ENCODE measurements at places on chromosomes 11 and 22.

DNA sequence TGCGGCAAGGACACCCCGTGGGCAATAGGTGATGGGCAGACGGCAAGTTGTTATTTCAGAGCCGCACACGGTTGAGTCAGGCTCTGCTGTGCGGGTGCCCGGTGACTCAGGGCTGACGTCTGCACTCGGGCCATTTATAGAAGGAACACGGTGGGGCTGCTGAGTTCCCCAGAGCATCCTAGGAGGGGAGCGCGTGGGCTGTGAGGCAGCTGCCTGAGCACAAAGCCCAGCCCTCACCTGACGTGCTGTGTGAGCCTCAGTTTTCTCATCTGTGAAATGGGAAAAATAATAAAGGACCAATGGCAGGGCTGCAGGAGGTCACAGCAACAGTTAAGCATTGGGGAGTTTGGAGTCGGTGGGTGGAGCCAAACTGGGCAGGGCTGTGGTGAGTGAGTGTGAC lies 11.3 kb upstream of the RHOD start:
- peak; percentile 95 for DNase-seq

DNA sequence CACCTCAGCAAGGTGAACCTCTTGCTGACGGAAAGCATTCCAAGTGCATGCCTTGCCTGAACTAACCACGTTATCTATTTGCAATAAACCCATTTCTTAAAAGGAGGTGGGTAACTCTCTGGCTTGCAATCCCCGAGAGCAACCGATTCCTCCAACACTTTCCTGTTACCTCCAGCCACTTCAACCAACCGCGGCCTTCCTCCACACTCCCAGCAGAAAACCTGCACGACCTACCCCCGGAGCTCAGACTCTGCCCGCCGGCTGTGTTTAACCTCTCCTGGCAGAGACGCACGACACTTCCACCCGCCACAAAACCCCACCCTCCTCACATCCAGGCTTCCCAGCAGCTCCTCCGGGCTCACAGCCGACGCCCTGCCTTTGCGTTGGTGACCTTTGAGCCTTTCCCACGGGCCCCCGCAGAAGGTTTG lies 708 bp downstream of the SCO2 start:
- peak; percentile 65 for DNase-seq

DNA sequence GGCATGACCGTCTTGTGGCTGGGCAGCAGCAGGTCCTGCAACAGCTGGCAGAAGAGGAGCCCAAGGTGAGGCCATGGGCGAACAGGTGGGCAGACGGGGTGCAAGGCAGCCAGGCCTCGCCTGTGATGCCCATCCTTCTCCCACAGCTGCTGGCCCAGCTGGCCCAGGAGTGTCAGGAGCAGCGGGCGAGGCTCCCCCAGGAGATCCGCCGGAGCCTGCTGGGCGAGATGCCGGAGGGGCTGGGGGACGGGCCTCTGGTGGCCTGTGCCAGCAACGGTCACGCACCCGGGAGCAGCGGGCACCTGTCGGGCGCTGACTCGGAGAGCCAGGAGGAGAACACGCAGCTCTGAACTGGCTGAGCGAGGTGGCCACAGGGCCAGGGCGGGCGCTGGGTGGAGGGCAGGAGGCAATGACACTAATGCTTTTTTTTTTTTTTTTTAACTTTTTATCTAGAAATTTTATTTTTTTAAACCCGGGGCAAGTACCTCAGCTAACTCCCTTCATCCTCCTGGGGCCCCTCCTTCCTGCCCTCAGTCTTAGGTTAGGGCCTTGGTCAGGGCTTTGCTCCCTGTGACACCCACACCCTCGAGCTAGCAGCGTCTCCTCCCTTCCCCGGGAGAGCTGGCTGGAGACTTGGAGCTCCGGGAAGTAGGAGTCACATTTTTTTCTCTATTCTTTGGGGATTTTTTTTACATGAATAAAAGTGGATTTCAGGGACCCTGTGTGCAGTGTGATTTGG lies 16.0 kb downstream of the PLCB3 start:
- peak; percentile 48 for DNase-seq

DNA sequence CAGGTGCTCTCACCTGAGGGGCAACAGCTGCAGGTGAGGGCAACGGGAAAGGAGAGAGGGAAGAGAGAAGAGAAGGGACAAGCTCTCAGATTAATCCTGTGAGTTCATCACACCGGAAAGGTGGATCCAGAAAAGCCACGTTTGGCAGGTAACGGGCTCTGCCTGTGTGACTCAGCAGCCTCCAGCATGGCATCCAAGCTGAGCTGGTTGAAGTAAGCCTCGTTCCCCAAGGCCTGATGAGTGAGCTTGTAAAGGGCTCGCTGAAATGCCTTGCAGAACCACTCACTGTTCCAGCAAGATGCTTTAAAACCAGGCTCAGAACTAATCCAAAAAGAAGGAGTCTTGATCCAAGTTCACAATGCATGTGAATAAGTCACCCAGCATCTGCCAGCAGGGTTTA lies 206.9 kb upstream of the TMEM45B start:
- DNase-seq, result no peak

- DNase-seq, result no peak
These were observed 27.3 kb upstream of the NFAM1 start for GRCh38 chr22:42459287-42460063.

- DNase-seq, result no peak
These were observed 493.5 kb upstream of the B3GAT1 start for GRCh38 chr11:134905517-134905916.

- DNase-seq, result no peak
These were observed 21.5 kb downstream of the NUP98 start for GRCh38 chr11:3775736-3776406.

DNA sequence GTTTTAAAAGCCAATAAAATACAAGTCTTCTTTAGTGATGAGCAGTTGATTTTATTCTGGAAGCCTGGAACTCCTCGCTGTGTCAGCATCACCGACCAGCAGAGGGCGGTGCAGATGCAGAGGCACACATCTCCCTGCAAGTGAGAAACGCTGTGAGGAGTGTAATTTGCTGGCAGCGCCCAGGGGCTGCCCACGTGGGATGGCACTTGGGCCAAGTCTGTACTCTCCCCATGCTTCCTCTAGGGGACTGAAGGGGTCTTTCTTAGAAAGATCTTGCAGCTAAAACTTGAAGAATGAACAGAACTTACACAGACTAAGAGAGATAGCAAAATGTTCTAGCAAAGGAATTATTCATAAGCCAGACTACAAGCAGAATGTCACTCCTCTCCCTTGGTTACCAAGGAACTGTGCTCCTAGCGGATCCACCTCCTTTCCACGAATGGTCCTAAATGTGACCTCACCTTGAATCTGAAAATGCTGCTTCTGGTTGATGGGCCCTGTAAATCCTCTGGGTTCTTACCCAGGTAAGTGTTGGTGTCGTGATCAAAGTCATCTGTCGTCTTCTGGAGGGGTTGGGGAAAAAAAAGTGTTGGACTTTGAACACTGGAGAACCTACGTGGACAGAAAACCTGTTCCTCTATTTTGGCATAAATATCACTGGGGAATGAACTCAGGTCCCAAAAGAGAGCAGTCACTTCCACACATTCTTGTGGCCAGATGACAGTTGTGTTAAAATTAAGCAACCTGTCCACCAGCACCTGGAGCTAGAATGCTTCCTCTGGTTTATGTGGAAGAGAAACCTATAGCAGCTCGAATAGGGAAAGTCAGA lies 31.8 kb downstream of the CNTF start:
- DNase-seq, result peak; percentile 88

- DNase-seq, result no peak
These were observed 333.4 kb downstream of the AASDHPPT start for GRCh38 chr11:106410902-106411301.

- no peak for DNase-seq
These were observed 108.2 kb downstream of the RRM1 start for GRCh38 chr11:4202749-4203148.

GRCh38 chr22:30481711-30482110 lies 9.9 kb upstream of the SEC14L3 start:
- peak; percentile 81 for DNase-seq

DNA sequence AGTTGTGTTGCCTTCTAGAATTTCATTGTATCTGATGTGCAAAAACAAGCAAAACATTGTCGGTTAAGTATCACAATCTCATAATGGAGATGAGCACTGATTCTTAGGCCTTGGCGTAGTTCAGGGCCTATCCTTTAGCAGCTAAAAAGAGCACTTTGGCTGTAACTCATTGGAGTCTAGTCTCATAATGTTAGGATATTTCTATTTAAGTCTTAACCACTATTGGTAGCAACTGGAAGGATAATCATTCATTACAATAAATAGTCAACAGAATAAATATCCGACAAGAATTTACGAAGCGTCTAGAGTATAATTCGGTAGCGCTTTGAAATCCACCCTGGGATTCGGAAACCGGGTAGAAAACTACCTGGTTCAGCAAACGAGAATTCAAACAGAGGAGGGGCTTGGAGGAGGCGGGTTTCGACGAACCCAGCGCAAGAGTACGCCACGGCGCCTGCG lies 461 bp upstream of the EED start:
- DNase-seq, result peak; percentile 95

DNA sequence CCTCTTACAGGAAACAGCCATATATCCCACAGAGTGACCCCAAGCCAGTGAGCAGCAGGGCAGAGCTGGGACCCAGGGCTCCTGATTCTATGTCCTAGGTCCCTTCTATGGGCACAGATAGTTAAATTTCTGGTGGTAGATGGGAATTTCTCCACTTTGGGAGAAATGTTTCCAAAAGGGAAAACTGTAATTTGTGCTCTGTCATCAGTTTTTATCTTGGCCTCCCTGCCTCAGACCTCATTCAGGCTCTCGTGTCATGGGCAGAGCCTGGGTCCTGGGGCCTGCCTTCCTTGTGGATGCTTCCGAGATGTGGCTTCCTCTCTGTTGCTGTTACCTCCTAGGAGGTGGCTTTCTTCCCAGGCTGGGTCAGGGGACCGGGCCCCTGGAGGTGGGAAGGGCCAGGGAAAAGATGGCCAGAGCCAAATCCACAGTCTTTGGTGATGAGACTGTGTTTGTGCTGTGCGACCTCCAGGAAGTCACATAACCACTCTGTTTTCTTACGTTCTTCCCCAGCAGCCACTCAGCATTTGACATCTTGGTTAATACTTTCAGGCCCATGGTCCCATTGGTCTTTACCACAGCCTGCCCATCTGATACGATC lies 8.6 kb downstream of the LRRC32 start:
- no peak for DNase-seq

GRCh38 chr11:107683807-107684206 lies 28.0 kb downstream of the SLN start:
- peak; percentile 32 for DNase-seq

DNA sequence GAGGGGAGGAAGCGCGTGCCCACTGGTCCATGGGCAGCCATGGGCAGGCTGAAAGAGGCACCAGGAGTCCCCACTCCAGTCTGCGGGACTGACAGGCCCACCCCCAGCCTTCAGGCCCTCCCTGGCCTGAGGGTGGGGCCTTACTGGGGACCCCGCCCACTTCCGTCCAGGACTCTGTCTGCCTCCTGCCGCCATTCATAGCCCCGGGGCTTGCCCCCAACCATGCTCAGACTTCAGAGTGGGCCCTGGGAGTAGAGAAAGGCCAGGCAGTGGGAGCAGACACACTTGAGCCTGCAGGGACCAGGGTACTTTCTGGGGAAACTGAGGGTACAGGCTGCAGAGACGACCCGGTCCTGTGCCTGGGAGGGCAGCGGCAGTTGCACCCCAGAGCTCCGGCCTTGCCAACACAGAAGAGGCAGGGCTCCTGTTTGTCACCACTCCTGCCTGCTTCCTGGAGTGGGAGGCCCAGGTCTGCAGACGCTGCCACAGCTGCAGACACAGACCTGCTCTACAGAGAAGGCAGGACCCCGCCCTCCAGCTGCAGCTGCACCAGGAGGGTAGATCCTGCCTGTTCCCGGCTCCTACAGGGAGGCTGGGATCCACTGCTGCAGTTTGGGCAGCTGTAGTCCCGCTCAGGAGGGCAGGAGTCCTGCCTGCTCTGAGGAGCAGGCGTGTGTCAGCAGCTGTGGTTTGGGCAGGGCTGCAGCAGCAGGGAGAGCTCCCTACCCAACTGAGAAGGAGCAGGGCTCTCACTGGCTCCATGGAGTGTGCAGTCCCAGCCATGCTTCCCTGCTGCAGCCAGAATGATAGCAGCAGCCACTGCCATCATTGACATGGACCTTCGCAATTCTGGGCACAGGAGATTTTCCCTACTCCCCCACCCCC lies 387.9 kb upstream of the ANO3 start:
- no peak for DNase-seq

GRCh38 chr22:35749808-35750207 lies 32.1 kb downstream of the APOL5 start:
- no peak for DNase-seq

- no peak for DNase-seq
These were observed 9.4 kb upstream of the TRIM29 start for GRCh38 chr11:120147094-120147949.

DNA sequence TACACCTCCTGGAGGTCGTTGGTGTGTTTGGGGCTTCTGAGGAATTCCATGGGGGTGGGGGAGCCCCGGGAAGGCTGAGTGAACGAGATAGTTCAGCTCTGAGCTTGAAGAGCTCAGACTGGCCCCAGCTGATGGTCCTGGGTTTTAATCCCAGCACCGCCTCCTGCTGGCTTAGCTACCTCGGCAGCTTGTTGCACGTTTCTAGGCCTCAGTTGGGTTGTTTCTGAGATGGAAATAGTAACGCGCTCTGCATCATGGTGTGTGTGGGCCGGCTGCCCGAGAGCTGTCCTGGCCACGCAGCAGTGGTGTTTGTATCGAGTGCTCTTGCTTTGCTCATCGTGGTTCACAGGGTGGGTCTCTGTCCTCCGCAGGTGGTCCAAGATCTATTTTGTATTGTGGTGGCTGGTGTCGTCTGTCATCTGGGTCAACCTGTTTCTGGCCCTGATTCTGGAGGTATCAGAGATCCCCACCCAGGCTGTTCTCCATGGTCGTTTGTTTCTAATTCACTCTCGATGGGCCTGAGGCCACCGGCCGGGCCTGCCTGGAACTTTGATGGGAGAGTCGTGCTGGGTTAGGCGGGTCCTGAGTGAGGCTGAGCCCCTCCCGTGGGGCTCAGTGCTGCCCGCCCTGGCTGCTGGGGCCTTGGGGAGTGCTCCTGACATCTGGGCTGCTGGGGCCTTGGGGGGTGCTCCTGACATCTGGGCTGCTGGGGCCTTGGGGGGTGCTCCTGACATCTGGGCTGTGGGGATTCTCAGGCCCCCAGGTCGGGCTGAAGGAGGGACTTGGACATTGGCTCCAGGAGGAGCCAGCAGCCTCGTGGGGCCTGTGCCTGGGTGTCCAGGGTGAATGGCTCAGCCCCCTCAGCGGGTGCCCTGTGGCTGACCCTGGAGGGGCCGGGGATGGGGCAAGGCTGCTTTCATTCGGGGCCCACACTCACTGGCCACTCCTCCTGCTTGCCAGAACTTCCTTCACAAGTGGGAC lies 37.7 kb downstream of the TPCN2 start:
- DNase-seq, result peak; percentile 20

GRCh38 chr11:133835593-133836548 lies 9.4 kb downstream of the SPATA19 start:
- no peak for DNase-seq

DNA sequence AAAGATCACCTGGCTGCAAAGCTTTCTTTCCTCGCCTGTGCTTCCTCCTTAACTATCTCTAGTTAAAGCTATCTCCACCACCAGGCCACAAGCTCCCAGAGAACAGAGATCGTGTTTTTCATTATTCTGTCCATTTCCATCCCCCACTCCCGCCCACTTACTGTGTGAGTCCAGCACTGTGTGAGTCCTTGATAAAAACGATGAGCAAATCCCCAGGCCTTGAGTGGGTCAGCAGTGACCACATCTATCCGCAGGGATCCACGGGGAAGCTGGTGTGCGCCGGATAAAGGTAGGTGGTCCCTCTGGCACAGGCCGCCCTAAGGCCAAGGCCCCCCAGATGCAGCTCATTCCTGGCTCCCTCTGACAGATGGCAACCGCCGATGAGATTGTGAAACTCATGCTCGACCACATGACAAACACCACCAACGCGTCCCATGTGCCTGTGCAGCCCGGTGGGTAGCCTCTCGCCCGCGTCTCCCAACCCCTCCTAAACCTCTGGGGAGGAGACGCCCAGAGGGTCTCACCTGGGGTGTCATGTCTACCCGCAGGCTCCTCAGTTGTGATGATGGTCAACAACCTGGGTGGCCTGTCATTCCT lies 9.3 kb downstream of the TKFC start:
- DNase-seq, result no peak
